ENCODE measurements at places on chromosomes 6 and 20. TPM values are rescaled to one million over a fixed set of nuclear protein-coding genes. Genes with fewer than 3 reads are reported as not detected.

NCOA6 gene
- 22.7 TPM for total RNA-seq

LAMA4 gene
- total RNA-seq = 113 TPM

DNA sequence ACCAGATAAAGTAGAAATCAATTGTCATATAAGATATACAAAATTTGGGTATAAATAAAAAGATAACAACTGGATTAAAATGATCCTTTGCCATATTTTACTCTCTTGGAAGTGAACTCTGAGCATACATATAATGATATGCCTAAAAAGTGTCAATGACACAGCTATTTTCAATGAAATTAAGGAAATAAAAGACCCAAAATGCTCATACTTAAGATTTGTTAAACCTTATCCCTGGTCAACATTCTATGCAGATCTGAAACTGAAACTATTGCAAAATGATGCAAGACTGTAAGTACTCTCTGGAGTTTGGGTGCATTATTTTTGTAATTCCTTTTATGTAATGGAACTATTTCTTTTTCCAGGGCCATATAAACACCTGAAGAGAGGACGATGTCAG is 119.0 kb upstream of the SGK1 start:
- H3K36me3 ChIP-seq = no peaks in the 10 kb centered on the region
- DNase-seq = no peak
- H3K4me3 ChIP-seq = no peak overlapping the region
- no peaks in the 10 kb centered on the region for H3K27me3 ChIP-seq
- H3K4me1 ChIP-seq = no peaks in the 10 kb centered on the region

DNA sequence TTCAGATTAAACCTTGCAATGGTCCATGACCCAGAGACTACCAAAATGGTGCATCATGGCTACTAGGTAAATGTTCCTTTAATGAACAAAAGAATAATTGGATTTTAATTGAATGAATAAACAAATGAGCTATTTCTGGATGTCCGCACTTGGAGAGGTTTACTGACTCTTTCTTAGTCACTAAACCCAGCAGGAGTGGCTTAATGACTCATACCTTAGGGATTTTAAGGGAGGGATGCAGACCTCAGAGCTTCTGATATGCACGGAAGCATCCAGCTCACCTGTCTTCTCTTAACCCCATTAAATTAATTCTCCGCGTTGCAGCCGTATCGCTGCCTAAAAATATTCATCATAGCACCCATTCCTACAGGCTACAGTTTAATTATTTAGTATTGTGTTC is 970.0 kb upstream of the SLC35B3 start:
- H3K36me3 ChIP-seq = no peaks in the 10 kb centered on the region
- no peak overlapping the region for H3K4me3 ChIP-seq
- no peak for DNase-seq
- no peaks in the 10 kb centered on the region for H3K4me1 ChIP-seq

DNA sequence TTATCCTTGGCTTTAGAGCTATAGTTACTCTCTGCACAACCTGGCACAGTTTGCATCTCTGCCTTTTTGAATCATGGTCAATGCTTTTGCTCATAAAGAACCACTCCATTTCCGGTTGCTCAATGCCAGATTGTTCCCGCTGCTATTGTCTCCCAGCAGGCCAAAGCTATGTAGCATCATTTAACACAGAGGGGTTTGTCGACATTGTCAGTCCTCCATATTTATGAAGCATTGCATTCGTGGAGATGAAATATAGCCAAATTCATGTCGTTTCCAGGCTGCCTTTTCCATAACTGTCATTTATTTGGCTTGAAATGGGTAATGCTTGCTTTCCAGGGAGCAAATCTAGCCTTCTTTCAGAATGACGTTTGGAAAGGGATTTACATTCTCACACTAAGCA is 598.8 kb downstream of the EPHA7 start:
- H3K27me3 ChIP-seq = no peaks in the 10 kb centered on the region
- DNase-seq = no peak
- no peak overlapping the region for H3K4me3 ChIP-seq
- no peak overlapping the region for H3K27ac ChIP-seq
- no peaks in the 10 kb centered on the region for H3K4me1 ChIP-seq
- H3K36me3 ChIP-seq = no peaks in the 10 kb centered on the region

GRCh38 chr6:132476688-132477087 is 36.2 kb downstream of the STX7 start:
- H3K4me3 ChIP-seq = no peak overlapping the region
- DNase-seq = no peak
- H3K36me3 ChIP-seq = no peaks in the 10 kb centered on the region
- H3K4me1 ChIP-seq = peaks cover 8% of the 10 kb centered on the region
- H3K27me3 ChIP-seq = no peaks in the 10 kb centered on the region
- no peak overlapping the region for H3K27ac ChIP-seq

- no peaks in the 10 kb centered on the region for H3K27me3 ChIP-seq
- DNase-seq = no peak
- H3K27ac ChIP-seq = peak overlapping the region; percentile 79
- H3K36me3 ChIP-seq = no peaks in the 10 kb centered on the region
Measured at GRCh38 chr6:25192590-25193459, 86.3 kb upstream of the CARMIL1 start.
